ENCODE measurements at places on chromosomes 5 and 9.

DNA sequence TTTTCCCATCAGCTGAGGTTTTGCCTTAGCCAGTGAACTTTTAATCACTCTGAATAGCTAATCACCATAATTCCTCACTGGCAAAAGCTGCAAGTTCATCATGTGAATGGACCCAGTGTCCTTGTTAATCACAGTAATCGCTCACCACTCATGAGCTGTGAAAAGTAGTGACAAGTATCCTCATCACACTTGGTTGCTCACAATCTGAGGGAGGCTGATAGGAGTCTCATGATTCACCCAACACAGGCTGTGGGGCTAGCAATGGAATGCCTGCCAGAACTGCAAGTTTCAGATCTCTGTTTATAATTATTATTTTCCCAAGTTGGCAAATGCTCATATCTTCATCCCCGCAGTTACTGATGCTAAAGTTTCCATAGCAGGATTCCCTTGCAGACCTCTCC, 467.2 kb downstream of the KIF4B start:
- no peak for DNase-seq

DNA sequence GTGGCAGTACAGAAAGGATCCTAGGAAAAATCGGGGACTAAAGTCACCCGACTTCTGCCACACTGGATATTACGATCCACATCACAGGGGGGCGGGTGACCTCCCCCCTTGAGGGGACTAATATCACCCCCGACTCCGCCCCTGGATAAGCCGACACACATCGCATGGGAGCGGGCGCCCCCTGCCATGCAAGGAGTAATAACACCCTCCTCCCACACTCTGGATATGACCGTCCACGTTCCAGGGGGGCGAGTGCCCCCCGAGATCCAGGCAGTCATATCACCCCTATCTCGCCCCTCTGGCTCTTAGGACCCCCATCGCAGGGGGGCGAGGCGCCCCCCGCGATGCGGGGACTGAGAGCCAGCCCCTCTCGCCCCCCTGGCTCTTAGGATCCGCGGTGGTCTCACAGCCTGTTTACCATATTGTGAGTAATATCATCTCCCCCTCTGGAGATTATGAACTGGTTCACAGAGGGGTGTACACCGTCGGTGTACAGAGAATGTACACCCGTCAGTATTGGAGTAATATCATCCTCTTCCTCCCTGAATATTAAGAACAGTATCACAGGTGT, 423.0 kb downstream of the DIRAS2 start:
- DNase-seq: no peak

DNA sequence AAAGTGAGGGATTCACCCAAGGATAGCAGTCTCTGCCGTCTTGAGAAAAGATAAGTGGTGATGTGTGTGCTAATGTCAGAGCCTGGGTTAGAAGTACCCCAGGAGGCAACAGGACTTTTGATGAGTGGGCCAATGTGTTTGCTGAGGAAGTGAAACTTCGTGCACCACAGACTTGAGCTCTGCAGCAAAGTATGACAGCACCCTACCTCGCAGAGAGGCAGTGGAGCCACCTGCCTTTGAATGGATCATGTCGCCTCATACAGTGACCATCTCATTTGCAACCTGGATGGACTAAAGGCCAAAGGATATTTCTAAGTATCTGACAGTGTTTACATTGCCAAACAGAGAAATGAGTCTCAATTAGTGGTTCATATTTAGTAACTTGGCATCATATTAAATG, 593.9 kb upstream of the GRAMD2B start:
- no peak for DNase-seq

DNA sequence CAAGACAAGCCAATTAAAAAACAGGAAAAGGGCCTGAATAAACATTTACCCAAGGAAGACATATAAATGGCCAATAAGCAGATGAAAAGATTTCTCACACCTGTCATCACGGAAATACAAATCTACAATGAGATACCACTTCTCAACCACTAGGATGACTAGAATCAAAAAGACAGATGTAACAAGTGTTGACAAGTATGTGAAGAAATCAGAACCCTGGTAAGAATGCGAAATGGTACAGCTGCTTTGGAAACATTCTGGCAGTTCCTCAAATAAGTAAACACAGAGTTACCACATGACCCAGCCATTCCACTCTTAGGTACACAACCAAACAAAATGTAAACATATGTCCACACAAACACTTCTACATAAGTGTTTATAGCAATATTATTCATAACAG, 32.5 kb downstream of the LEAP2 start:
- DNase-seq: no peak

DNA sequence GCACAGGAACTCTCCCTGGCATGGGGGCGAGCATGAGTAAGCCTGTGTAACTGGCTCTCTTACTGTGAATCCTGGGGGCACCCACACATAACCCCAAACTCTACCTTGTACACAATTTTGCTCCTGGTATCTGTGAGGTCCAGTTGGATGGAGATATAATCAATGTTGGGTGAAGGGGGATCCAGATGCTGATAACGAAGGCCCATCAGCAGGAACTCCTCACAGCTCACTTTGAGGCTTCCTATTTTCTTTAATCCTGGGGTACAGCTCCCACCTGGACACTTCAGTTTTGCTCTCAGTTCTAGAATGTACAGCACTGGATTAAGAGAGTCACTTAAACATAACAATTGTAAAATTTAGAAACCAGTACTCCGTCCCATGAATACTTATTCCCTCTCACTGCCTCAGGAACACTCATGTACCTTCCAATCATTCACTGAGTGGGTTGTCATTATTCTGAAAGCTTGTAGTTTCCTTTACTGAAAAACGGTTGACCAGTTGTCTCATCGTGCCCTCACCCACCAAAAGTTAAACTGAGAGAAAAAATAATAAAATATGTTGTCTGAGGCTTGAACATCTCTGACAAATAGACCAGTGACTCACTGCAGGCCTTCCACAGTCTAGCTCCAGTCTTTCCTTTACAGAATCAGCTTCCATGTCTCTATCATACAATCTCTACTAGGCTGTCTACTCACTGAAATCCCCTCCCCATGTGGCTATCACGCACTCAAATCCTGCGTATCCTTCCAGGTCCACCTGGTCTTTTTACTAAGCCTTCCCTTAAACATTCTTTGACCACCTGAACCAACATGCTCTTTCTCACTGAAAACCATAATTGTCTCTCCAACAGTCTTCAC, 52.6 kb downstream of the FREM1 start:
- DNase-seq: no peak

DNA sequence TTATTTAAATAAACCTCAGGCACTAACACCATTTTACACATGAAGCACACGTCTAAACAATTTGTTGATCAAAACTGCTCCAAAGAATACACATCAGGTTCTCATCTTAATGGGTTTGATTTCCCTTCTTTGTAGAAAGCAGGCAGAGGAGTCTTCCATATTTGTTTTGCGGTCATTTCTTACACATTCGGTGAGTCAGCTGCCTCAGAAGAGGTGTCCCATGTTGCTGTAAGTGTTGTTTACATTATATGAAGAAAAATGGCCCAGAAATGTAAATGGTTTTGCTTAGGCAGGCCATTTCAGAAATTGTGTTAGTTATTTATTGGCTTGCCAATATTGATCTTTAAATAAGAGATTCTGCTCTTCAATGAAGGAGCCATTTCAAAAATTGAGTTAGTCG, 325.8 kb downstream of the TENT4A start:
- no peak for DNase-seq

Measured in stimulated activated CD4-positive, alpha-beta T cell treated with anti-CD3 and anti-CD28 coated beads, Interleukin-1b, Interleukin-23, amount 100 ng/mL, for 1 hour (primary cell).